Right lung (tissue), 10 donors: ENCODE measurements at places on chromosomes 4 and X.

DNA sequence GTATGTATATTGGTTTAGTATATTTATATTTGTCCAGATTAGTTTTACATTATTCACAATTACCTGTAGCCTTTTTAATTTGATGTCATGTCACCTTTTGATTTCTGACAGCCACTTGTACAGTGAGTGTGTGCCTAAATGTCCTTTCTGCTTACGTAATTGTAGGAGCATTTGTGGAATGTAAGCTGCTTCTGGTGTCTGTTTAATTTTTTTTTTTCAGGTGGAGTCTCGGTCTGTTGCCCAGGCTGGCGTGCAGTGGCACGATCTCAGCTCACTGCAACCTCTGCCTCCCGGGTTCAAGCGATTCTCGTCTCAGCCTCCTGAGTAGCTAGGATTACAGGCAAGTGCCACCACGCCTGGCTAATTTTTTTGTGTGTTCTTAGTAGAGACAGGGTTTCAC lies 91.2 kb upstream of the XAGE2 start:
- DNase-seq = no peak

- no peak for DNase-seq
Observed at GRCh38 chr4:153798901-153799693, 10.2 kb upstream of the SFRP2 start.

DNA sequence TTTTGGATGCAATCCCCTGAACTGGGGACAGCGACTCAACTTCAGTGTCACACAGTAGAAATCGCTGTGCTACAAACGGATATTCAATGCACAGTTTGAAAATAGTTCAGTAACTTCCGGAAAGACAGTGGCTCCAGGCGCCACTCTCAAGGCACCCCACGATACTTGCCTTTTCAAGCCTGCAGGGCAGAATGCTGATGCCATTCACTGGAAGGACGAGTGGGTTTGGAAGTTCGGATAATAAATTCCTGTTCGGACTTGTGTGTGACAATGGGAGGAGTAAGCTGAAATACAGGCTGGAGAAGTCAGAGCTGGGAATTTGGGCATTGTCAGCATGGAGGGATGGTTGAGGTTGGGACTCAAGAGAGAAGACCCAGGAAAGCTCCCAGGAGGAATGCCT lies 64.3 kb upstream of the HELT start:
- DNase-seq = no peak

DNA sequence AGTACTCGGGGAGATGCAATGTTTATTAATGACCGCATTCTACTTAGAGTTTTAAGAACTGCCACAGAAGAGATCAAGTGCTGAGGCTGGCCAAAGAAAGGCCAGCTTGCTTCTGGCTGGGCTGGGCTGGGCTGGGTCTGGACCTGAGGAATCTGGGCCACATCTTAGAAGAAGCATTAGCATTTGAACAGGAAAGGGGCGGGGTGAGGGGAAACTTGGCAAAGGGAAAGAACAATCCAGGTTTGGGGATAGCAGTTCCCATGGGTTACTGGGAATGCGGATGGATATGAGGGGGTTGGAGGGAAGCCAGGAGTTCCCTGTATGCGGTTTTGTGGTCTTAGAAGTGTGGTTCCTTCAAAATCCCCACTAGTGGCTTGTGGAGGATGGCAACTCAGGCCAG lies 83.3 kb downstream of the CLDN34 start:
- no peak for DNase-seq

DNA sequence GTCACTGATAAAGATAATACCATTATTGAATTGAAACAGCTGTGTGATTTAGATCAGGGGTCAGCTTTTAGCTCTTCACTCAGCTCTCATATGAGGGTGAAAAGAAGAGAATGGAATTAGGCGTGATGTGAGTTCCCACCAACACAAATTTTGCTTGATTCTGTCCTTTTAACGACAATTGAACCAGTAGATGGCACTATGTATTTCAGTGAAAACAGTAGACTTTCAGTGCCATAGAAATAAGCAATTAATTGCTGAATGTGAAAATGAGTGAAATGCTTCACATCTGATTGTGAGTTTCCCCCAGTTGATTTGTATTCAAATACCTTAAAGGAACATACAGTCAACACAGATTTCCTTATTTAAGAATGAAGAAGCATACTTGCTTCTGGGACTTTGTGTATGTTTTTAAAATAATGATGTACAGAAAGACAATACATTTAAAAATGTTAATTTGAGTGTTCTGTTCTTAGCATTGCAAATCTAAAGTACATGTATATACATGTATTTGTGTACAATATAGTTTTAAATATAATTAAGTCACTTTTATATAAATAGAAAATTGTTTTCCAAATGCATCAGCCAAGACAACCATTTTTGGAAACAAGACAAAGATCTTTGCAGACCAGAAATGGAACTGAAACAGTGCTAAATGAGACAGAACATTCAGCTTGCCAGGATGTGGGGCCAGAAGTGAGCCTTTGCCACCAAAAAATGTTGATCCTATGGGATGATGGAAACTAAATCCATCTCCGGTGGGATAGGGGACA lies 178.8 kb downstream of the SNCA start:
- DNase-seq = no peak

GRCh38 chr4:133775881-133776280 lies 425.7 kb downstream of the PABPC4L start:
- no peak for DNase-seq

DNA sequence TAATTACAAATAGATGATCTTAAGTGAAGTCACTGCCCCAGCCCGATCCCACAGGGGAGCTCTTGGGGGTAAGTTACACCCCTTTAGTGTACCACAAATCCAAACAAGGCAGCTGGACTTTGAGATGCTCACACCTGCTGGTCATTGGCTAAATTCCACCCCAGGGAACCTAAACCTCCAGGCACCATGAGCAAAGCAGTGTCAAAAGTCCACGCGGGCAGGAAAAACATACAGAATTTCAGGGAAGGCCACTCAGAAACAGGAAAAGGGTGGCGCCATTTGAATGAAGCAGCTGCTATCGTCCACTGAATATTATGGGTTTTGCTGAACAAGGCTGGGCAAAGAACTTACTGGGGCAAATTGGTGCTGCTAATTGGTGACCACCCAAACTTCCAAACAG lies 30.9 kb downstream of the SUPT20HL1 start:
- DNase-seq = no peak

DNA sequence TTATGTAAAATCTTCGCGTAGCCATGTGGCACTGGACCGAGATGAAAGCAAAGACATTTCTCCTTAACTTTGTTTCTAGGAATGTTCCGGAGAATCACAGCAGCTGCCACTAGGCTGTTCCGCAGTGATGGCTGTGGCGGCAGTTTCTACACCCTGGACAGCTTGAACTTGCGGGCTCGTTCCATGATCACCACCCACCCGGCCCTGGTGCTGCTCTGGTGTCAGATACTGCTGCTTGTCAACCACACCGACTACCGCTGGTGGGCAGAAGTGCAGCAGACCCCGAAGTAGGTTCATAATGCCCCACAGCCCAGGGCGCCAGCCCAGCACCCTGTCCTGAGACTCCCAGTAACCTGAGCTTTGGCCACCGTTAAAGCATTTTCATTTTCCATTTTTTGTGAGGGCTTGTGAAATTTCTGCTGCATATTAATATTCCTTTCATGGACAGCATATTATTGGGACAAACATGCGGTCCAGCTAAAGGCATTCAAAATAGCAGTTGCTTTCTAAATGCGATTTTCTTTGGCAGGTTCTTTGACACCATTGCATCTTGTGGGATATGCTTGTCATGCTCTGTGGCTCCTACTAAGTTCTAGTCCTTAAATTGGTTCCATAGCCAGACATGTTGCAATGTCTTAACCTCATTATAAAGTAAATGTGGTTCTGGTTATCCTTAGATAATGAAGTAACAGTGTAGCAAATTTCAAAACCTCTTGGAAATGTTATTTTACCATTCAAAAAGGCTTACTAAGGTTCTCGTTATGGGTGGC lies 49.1 kb upstream of the MSANTD1 start:
- DNase-seq = peak; percentile 40

DNA sequence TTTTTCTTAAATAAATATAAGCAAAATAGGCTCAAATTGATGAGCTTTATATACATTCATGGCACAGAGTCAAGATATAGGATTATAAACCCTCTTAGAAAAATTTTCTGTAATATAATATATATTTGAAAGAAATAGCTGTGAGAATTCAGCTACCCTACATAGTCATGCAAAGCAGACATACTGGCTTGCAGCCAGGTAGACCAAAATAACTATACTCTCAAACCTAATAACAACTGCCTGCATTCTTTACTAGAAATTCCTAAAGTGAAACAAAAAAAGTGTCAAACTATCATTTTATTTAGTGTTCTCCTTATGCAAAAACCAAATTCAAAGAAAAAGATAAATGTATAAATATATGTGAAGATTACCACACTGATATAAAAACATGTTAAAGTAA lies 1390.2 kb downstream of the C4orf33 start:
- DNase-seq = peak; percentile 4

GRCh38 chr4:26459054-26459755 lies 31.1 kb downstream of the CCKAR start:
- DNase-seq = peak; percentile 35

DNA sequence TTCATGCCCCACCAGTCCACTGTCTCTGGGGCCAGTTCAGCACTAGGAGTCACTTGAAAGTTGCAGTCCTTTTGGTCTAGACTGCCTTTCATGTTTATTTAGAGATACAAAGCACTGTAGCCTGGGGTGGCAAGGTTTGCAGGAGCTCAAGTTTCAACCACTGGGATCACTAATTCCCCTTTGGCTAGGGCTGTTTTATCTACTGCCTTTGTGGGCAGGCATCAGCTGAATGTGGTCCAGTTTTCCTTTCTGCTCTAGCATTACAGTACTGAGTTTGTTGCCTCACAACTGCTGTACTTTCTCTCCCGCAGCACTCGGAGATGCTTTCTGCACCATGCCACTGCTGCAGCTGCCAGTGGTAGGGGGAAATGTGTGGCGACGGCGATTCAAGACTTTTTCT lies 222.3 kb upstream of the HDX start:
- no peak for DNase-seq

DNA sequence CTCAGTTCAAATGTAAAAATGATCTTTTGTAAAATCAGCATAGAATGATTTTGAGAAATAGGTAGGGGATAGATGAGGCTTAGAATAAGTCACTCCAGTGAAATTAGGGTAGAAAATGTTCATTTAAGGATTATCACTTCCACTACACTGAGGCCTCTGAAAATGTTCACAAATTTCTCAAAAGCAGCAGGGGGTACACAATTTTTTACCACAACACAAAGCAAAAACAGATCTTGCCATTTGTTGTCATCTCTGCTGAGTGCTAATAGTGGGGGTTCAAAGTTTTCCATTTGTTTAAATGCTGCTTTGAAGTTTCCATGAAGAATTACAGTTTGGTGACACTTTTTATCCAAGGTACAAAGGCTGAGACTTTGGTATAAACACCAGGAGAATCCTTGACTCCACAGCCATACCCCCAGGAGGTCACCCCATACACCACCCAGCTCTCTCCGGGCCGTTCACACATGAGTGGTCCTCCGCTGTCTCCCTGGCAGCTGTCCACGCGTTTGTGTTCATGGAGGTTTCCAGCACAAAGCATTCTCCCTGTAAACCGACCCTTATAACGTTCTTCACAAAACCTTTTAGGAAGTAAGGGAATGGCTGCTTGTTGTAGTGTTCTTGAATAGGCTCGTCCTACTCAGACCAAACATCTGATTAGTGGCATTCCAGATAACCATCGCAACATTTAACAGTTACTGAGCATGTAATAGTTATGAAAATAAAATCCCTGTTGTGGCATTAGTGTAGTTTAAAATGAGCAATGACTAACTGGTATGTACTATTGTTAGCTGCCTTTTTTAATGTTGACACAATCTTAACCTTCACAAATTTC lies 71.0 kb downstream of the PRSS12 start:
- DNase-seq = no peak

DNA sequence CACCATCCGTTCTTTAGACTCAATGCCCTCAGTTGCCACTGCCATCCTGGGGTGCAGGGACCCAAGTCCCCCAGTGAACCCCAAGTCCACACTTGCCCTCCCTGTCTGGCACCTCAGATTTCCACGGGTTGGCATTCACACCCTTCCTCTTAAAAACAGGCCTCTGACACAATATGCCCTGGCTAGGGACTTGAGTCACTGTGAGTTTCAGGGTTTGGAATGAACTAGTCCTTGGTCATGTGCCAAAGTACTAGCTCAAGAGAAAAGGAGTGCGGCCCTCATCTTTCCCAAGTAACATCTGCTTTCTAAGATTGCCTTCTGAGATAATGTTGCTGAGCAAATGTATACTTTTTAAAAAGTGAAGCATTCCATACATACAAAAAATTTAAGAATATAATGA lies 134.0 kb downstream of the MID1 start:
- DNase-seq = no peak

GRCh38 chr4:108570993-108571569 lies 49.3 kb upstream of the RPL34 start:
- no peak for DNase-seq

GRCh38 chr4:78320349-78320935 lies 231.1 kb upstream of the ANXA3 start:
- no peak for DNase-seq

GRCh38 chrX:71638409-71638808 lies 20.1 kb upstream of the CXCR3 start:
- DNase-seq = no peak

DNA sequence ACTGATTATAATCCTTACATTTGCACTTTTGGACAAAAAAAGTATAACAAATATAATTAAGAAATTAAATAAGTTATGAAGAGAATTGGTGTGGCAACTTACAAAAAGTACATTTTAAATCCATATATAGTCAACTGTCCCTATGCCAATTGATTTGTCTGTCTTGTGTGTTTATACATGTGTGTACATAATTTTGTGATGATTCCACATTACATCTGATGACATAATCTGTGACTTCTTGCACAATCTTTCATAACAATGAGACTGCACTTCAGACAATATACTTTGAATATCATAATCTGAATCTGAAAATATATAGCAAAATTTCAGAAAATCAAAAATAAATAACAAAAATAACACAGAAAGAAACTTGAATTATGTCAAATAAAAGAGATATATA lies 953.4 kb downstream of the FAT4 start:
- DNase-seq = no peak

GRCh38 chr4:132330994-132331393 lies 818.1 kb upstream of the PCDH10 start:
- no peak for DNase-seq

DNA sequence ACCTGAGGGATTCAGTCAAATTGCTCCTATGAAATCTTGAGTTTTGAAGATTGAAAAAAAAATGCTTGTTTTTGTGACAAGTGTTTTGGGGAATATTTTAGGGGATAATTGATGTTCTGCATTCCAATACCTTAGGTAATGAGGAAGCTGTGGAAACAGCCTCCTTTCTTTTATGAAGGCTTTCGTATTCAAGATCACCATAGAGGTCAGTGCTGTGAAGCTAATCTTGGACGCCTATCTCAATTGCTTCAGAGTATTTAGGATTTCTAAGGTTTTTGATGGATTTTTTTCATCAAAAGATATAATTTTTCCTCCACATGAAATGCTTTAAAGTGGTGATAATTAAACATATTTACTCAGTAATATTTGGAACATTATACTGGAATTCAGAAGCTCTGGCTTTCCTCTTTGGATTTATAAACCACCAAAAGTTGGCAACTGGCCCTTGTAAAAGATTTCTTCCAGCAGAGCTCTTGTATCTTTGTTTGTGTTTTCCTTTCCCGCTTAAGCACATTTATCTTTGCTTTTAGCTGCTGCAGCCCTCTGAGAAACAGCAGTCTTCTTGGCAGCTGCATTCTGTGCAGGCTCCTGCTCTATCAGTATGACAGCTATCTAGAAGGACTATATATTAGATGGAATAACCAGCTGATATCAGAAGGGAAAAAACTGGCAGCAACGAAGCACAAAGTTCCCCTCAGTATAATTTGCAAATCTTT lies 63.7 kb downstream of the HMGB2 start:
- DNase-seq = peak; percentile 75
